ENCODE measurements at places on chromosomes 1 and 21.

- no peak for DNase-seq
Observed at GRCh38 chr1:9840176-9840575, 16.4 kb upstream of the CLSTN1 start.

- no peak for DNase-seq
Observed at GRCh38 chr1:106523497-106523896, 533.0 kb upstream of the PRMT6 start.

- peak; percentile 16 for DNase-seq
Observed at GRCh38 chr1:95098196-95098595, 19.0 kb upstream of the TLCD4 start.

GRCh38 chr1:92424381-92424780, 62.3 kb downstream of the GFI1 start:
- peak; percentile 69 for DNase-seq

- DNase-seq = no peak
Observed at GRCh38 chr1:112255080-112255479, 140.9 kb upstream of the CTTNBP2NL start.

DNA sequence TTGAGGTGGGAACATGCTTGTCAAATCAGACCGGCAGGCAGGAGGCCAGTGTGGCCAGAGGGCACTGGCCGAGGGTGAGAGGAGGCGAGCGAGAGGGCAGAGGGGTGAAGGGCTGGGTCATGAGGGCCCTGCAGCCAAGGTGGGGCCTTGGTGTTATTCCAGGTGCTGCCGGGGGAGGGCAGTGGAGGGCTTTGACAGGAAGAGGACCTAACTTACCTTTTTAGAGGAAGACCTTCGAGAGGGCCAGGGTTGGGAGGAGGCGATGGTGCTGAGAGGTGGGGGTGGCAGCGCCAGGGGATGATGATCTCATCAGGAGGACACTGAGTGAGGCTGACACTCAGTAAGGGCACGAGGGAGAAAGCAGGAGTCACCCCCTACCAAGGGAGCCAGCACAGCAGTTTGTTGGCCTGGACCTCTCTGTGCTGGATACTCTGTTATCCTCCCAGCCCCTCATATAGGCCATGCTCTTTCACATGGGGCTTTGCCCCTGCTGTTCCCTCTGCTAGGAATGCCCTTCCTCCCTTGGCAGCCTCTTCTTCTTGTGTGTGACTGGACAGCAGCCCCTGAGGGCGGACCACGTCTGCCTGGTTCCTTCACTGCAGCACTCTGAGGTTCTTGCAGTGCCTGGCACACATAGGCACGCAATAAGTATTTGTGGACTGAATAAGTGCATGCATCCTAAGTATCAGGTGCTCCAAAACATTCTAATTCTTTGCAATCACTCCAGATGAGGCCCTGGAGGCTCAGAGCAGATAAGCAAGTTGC, 7.5 kb upstream of the TTC22 start:
- no peak for DNase-seq

DNA sequence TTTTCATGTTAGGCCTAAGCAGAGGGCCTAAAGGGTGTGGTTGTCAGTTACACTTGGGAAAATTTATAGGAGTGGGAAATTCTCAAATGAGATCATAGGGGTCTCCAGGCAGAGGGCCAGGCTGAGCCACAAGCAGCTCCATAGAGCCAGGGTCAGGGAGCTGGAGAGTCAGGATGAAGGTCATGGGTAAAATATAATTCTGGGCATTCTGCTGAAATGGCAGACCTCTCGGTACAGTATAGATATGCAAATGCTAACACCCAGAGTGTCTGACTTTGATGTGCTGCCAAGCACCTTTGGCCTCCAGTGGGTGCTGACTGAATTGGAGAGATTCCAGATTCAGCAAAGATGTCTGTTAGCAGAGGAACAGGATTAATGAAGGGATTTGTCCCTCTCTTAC, 40.1 kb downstream of the DNM3 start:
- no peak for DNase-seq

DNA sequence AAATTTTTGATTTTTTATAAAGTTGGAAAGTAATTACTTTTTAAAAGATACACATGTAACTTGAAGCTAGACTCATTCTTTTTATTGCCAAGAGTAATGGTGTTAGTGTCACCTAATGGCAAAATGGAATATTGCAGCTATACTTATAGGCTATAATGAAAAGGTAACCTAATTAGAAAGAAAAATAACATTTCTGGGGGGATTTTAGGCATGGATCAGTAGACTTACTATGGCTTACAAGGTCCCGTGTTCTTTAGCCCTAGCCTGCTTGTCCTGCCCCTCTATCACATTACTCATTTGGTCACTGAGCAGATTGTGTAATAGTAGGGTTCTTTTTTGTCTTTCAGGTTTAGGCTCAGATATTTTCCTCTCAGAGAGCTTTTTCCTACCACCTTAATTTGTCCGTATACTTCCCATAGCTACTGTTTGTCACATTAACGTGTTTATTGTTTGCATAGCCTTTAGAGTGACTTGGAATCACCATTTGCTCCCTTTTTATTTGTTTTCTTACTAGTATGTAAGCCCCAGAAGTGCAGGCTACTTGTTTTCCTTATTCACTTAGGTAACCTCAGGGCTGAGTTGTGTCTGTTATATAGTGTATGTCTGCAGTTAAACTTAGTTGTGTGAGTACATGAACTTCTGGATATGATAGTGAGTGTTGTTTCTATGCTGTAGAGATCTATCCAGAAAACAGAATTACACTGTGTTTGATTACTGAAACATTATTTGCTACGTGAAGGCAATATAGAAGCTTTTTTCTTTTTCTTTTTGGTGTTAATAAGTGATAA, 58.7 kb downstream of the RABGAP1L start:
- peak; percentile 61 for DNase-seq

DNA sequence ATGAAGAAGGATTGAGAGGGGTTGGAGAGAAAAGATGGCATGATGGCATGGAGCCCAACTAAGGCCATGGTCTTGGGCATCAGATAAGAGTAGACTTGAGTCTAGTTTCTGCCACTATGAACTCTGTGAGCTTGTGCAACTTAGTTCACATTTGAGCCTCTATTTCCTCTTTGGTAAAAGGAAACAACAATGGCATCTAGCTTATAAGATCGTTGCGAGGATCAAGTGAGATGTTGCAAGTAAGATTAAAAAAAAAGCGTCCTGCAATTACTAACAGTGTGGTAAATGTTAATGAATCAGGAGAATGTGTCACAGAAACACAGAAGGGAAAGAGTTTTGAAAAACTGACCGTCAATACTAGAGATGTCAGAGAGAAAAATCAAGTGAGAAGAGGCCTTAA, 202.9 kb upstream of the FGGY start:
- DNase-seq = peak; percentile 71

GRCh38 chr1:181178241-181178879, 89.9 kb downstream of the IER5 start:
- no peak for DNase-seq

GRCh38 chr1:31600641-31601040, 16.8 kb upstream of the HCRTR1 start:
- no peak for DNase-seq

- DNase-seq = no peak
Observed at GRCh38 chr1:194318790-194319280, 1132.4 kb upstream of the B3GALT2 start.

- no peak for DNase-seq
Observed at GRCh38 chr1:245322673-245323072, 167.9 kb downstream of the KIF26B start.

- DNase-seq = no peak
Observed at GRCh38 chr21:42692688-42693087, 39.3 kb downstream of the PDE9A start.

DNA sequence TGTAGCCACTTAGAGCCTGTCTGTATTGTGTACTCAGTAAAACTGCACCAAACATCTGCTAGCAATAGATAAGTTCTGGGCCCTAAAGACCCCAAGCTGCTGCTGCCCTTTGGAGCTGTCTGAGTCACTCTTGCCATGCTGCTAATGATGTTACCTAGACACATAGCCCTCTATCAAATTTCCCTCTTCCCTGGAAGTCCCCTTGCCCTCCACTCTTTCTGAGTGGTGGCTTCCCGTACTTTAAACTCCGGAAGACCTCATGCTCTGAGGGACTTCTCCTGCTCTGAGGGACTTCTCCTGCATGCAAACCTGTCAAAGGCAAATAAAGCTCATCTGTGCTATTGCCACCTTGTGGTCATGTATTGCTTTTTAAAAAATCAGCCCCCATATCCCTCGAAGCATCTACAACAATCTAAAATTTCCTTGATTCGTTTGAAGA, 34.0 kb downstream of the FH start:
- no peak for DNase-seq

DNA sequence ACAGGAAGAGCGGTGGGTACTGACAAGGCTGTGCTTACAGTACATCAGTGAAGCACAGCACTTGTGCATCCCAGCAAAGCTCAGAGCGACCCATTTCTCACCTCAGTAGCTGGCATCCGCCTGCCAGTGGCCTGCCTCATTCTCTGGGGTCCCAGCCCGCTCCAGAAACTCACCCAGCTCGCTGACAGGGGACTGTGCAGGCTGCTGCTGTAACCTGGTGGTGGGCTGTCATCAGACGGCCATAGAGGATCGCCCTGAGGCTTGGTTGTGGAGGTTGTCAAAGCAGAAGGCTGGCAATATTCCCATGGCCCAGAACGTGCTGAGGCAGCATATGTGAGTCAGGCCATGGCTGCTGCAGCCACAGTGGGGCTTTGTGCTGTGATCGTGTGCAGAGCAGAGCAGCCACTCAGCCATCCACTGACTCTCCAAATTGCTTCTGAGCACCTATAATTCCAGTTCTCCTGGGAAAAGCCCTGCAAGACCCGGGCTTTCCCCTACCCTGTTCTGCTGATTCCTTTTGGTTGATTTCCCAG, 13.6 kb upstream of the GPR137B start:
- DNase-seq = no peak

GRCh38 chr1:86552376-86552775, 5.5 kb downstream of the CLCA4 start:
- DNase-seq = no peak

GRCh38 chr1:92315766-92316599, 17.1 kb downstream of the RPAP2 start:
- no peak for DNase-seq

GRCh38 chr1:207799989-207800648, 48.3 kb downstream of the CD46 start:
- DNase-seq = no peak

DNA sequence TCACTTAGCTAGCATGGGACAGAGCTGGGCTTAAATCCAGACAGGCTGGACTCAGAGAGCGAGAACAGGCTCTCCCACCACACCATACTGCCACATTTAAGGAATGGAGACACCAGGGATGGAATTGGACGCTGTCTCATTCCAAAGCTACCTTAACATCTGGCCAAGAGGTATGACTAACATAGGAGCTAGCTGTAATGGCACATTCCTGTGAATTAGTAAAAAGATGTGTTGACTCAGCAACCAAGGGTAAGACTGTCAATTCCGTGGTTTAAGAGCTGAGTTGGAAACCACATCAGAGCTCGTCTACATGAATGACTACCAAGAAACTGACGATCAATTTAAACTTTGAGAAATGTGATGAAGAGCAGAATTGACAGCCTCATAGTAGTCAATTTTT, 8.3 kb upstream of the TNFRSF9 start:
- DNase-seq = no peak

Data from suppressor macrophage (primary cell).